ENCODE measurements at places on chromosomes 13 and 19.

- DNase-seq: no peak
Measured at GRCh38 chr13:107942030-107942617, 273.2 kb downstream of the LIG4 start.

GRCh38 chr13:112174476-112175110, 107.6 kb downstream of the SOX1 start:
- DNase-seq: no peak

DNA sequence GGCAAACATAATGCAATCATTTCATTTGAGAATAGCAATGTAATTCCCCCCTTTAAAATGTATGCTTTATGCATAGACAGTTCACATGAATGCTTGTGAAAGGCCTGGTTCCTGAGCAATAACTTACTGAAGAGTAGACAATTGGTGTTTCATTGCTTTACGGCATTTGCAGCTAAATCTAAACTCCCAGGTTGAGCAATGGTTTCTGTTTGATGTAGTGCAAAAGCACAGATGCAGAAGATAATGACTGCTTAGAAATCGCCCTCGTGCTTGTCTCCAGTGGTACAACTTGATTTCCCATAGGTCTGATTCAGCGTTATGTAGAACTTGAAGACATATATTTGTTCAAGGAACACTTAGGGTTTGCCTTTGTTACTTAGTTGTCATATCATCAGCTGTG, 1018.3 kb downstream of the DIAPH3 start:
- no peak for DNase-seq

- DNase-seq: no peak
Measured at GRCh38 chr19:40763963-40764362, 11.4 kb upstream of the MIA start.
